ENCODE measurements at places on chromosomes 4 and X.

GRCh38 chr4:8699063-8699385 lies 106.5 kb downstream of the CPZ start:
- no peak for DNase-seq

- peak; percentile 92 for DNase-seq
Observed at GRCh38 chr4:122045533-122045932, 93.7 kb upstream of the TRPC3 start.

DNA sequence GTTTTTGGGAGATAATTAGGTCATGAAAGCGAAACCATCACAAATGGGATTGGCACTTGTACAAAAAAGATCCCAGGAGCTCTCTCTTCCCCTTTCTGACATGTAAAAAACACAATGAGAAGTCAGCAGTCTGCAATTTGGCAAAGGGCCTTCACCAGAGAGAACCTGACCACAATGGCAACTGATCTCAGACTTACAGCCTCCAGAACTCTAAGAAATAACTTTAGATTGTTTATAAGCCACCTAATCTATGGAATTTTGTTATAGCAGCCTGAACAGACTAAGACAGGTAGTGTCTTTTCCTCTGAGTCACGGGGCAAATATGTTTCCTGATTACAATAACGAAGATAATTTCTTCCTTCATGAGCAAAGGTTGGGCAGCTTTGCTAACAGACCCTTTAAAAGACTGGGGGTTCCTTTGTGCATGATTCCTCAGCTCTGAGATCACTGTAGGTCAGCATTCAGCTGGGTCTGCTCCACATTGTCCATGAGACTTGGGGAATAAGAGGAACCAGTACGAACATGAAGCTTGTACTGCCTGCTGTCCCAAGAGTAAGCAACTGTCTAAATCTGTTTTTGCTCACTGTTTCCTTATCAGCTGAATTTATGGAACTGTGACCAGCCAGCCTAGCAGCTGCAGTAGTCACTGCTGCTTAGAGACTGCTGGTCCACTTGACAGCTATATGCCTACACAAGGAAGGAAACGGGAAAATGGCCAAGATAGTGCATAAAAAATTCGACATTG lies 191.6 kb downstream of the ANAPC10 start:
- DNase-seq: peak; percentile 42

DNA sequence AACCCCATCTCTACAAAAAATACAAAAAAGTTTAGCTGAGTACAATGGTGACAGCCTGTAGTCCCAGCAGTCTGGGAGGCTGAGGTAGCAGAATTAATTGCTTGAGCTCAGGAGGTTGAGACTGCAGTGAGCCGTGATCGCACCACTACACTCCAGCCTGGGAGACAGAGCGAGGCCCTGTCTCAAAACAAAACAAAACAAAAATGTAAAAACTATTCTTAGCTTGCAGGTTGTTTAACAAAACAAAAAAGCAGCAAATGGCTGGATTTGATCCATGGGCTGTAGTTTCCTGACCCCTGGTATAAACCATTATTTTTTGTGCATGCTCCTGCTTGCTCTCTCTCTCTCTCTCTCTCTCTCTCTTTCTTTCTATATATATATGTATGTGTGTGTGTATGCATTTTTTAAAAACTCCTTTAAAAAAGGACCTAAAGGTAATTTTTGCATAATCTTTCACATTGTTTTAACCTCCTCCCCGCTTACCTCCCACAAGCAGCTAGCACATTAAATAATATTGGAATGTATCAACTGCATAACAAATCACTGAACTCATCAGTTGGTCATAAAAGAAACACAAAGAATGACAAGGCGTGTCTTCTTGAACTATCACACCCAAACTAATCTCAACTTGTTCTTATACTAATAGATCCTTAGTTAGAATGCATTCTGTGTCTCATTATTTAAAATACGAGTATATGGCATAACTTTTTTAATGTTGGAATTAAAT lies 4.8 kb downstream of the AREG start:
- DNase-seq: peak; percentile 23

DNA sequence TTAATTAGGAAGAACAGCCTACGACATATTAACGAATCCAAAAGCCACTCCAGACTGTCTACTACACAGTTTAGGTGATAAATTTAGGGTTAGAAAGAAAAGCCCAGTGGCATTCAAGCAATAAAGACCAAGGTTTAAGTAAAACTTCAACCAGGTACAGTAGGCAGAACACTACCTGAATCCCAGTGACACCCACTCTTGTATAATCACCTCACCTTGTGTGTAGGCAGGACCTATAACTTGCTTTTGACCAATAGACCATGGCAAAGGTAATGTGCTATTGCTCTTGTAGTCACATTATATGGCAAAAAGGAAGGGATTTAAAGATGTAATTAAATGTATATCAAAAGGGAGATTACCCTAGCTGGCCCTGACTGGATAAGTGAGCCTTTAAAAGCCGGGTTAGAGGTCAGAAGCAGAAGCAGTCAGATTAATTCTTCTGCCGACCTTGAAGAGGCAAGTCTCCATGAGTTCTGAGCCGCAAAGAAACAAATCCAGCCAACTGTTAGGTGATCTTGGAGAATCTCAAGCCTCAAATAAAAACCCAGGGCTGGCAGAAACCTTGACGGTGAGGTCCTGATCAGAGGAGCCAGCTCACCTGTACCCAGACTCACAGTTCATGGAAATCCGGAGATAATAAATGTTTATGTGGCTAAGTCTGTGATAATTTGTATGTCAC lies 8.8 kb downstream of the FSTL5 start:
- DNase-seq: no peak

DNA sequence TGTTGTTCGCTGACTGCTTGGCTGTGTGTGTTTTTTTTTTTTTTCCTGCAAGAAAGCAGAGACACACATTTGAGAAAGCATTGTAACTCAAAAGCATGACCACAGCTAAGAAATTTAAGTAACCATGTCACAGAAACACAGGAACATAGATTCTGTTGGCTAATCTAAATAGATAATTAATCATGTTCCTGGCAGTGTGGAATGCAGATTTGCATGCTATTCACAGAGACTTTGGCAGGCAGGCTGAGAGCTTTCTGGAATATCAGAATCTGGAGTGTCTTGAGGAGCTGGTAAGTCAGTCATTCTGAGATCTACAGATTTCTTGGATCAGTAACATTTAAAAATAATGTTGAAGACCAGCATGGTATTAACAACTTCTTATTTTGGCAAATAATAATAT lies 33.2 kb upstream of the SMS start:
- no peak for DNase-seq
